ENCODE measurements at places on chromosomes 16 and 17.

GRCh38 chr16:83717814-83718213, 90.0 kb upstream of the HSBP1 start:
- DNase-seq: peak; percentile 73

DNA sequence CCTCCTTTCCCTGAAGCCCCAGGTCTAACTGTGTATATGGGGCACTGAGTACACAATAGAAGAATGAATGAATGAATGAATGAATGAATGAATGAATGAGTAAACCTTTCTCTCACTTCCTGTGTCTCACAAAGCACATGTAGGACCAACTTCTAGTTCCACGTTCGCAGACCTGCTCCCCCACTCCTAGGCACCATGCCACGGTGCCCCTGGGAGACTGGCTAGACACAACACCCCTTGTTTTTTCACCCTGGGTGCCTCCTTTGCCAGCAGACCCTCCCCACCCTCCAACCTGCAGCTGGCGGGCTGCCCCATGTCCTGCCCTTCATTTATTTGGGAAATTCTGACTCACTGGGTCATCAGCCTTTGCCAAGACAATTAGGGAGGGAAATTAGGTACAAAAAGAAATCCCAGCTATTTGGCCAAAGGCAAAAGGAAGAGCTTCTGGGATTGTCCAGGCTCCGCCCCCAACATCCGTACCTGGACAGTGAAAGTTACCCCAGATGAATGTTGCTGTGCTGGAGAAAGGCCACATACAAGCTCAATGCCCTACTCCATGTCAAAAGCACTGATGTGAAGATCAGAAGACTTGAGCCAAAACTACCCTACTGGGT, 7.7 kb downstream of the CES1 start:
- no peak for DNase-seq

- DNase-seq: no peak
Observed at GRCh38 chr17:40190197-40191021, 13.1 kb downstream of the RAPGEFL1 start.

DNA sequence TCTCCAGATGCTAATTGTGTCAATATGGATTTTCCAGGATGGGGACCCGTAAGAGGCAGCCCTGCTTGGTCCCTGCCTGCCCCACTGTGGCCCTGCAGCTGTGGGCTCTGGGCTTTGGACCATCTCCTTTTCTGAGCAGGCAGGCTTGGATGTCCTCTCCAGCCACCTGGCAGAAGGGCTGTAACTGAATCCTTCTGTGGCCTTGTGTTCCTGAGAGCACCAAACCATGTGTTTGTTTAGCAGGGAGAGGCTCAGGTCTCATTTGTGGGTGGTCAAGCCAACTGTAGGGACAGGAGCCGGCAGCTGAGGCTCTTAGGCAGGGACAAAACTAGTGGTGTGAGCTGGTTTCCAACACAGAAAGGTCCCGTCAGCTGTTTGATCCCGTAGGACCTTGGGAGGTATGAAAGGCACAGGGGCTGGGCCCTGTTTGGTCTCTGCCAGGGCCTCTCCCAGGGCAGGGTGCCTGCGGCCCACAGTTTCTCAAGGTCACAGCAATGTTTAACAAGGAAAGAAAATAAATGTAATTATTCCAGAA, 18.5 kb downstream of the SEC14L5 start:
- no peak for DNase-seq

DNA sequence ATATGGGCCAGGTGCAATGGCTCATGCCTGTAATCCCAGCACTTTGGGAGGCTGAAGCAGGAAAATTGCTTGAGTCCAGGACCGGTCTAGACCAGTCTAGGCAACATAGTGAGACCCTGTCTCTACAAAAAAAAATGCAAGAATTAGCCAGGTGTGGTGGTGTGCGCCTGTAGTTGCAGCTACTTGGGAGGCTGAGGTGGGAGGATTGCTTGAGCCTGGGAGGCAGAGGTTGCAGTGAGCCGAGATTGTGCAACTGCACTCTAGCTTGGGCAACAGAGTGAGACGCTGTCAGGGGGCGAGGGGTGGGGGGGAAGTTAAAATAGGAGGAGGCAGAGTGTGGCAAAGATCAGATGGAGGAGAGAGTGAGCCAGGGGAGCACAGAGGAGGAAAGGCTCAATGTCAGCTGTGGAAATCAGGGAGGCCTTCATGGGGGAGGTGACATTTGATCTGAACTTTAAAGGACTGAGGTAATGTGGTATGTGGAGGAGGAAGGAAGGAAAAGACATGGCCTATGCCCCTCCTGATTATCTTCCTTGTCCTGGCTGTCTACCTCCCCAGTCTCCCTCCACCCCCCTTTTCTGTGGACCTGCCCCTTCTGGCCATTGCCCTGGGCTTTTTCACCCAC, 4.7 kb upstream of the GOT2 start:
- DNase-seq: no peak

DNA sequence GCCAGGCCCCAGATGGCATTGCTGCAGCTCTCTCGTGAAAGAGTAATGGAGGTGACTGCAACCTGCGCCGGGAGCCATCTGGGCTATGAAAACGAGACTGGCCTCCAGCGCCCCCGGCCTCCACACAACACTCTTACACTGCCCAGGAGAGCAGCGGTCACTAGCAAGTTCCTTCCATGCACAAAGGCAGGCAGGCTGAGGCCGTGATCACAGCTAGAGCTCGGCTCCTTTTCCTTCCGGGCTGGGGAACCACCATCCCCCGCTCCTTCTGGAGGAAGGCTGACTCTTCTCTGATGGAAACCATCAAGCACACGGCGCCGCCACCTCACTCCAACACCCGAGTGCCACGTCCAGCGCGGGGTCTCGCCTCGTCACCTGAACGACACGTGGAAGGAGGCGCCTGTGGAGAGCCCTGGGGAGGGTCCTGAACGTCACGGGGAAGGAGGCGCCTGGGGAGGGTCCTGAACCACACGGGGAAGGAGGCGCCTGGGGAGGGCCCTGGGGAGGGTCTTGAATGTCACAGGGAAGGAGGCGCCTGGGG, 61.9 kb downstream of the KLHDC4 start:
- no peak for DNase-seq

DNA sequence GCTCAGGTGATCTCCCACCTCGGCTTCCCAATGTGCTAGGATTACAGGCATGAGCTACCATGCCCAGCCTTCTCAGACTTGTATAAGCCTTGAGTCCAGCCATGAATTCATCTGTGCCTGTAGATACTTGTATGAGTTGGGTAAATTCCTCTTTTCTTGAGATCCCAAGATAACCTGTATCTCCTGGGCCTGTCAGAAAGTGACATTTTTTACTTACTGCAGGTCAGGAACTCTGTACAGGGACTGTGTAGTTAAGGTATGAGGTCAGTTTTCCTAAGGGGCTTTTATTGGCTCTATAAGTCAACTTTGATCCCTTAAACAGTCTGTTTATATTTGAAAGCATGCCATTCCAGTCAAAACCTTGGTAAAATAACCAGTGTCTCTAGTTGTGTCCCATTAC, 106.3 kb upstream of the HAS3 start:
- DNase-seq: no peak

DNA sequence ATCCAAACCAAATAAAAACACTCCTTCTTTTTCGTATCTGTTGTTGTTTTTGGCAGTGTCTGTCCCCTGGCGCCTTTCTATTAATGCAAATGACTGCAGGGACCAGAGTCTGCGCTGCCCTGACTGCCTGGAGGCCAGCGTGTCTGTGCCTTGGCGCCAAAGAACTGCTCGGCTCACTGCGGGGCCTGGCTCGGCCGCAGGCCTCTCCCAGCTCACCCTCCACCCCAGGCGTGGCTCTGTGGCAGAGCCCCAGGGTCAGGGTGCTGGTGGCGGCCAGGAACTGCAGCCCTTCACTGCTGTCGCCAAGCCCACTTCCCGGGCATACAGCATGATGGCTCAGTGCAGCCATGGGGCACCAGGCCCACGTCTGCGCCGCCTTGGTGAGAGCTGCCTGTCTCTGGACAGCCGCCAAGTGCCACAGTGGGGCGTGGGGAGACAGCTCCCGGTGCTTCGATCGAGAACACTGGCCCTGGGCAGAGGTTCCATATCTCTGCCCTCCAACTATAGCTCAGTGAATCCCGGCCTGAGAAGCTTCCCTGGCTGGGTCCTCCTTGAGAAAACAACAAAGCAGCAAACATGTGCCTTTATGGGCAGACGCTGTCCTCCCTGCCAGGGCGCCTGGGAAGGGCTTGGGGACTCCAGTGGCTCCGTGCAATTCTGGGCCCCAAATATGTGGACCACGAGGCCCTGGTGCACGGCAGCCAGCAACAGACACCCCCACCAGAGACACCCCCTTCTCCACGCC, 11.1 kb downstream of the CANT1 start:
- no peak for DNase-seq

- no peak for DNase-seq
Observed at GRCh38 chr16:2924901-2925755, 13.4 kb downstream of the FLYWCH1 start.

GRCh38 chr16:63945806-63946205, 1176.1 kb downstream of the CDH11 start:
- no peak for DNase-seq
